T-helper 9 cell (primary cell): ENCODE measurements at places on chromosomes 13 and 19.

- DNase-seq = peak; percentile 65
Measured at GRCh38 chr19:34345947-34346351, 19.0 kb upstream of the GPI start.

GRCh38 chr13:110162053-110162452, 144.9 kb downstream of the COL4A1 start:
- DNase-seq = no peak

DNA sequence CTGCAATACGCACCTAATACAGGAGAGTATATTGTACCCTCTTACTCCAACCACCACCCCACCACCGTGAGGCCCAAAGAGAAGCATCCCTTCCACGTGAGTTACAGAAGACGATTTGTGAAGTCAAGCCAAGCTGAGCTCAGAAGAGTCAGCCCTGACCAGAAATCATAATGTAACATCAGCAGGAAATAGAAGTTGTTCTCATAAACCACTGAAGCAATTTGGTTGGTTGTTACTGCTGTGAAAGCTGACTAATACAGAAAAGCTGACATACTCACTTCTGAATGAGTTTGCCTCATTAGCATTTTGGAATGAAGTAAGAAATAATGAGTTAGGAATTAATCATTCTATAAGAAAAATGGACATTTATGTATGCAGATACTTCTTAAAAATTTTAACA, 749.4 kb upstream of the SLC10A2 start:
- DNase-seq = no peak

DNA sequence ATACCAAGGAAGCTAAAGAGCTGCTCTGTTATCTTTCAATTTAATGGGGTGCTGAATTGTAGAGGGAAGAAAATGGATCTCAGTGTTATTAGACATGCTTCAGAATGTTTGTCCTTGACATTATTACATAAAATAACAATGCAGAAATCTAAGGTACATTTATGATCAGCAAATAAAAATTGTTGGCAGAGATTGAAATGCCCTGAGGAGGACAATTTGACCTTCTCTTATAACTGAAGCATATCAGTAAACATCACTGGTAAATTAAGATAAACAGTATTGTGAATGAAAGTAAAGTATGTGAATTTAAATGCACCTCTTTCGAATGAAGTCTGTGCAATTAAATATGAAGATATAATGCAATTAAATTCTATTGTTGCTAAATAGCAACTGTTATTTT, 1362.1 kb upstream of the ATXN8OS start:
- no peak for DNase-seq

DNA sequence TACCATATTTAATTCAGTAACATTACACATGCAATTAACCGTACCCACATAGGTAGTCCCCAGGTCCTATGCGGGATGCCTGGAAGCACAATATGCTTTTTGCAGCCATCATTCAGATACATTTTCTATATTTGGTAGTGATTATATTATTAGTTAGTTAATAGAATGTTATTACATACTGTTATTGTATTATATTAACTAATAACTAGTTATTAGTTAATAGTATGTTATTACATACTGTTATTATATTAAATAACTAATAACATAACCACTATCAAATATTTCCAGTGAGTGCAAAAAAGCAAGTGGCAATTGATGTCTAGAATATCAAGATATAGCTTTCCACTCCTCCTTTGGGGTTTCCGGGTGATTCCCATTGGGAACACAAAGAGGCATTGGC, 45.5 kb upstream of the CYP2A7 start:
- DNase-seq = no peak

GRCh38 chr13:81203783-81204182, 862.9 kb upstream of the SPRY2 start:
- DNase-seq = no peak

DNA sequence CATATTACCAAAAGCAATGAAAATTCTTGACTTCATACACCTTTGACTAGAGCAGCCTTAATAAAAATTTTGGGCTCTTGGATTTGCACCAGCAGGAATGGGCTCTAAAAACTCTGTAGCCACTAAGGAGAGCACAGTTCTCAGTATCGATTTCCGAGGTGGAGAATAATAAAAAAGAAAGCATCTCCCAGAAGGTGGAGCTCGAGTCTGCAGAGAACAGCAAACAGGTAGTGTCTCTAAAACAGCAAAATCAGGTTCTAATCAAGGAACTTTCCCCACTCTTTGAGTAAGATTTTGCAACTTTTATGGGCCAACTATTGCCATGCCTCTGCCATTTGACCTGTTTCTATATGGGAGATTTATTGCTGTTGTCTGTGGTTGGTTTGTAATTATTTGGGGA, 258.7 kb upstream of the GPC6 start:
- no peak for DNase-seq

GRCh38 chr13:66657165-66657881, 572.8 kb downstream of the PCDH9 start:
- DNase-seq = no peak

GRCh38 chr19:30406220-30407067, 34.3 kb downstream of the ZNF536 start:
- DNase-seq = no peak
